Activated naive CD4-positive, alpha-beta T cell treated with anti-CD3 and anti-CD28 coated beads, Interleukin-2, amount 50 U/mL, for 72 hours (primary cell): ENCODE measurements at places on chromosomes 6 and 20.

GRCh38 chr20:57395111-57395966 lies 4.1 kb downstream of the RBM38 start:
- DNase-seq = no peak

GRCh38 chr6:13164291-13164690 lies 164.0 kb downstream of the TBC1D7 start:
- DNase-seq = no peak

DNA sequence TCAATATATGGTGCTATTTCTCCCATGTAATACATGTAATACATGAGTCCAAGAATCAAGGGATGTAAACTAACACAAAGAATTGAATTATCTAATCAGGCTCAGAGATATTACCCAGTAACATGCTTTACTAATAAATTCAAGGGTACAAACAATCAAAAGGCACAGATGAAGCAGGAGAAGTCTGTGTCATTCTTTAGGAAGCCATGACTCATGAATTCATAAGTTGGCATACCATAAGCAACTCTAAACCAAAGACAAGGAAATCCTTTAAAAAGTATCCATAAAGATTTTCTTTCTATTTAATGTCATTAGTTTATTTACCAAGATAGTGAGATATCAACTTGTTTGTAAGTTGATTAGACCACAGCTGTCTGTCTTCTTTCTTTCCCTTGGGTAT lies 446.0 kb upstream of the IMPG1 start:
- no peak for DNase-seq

DNA sequence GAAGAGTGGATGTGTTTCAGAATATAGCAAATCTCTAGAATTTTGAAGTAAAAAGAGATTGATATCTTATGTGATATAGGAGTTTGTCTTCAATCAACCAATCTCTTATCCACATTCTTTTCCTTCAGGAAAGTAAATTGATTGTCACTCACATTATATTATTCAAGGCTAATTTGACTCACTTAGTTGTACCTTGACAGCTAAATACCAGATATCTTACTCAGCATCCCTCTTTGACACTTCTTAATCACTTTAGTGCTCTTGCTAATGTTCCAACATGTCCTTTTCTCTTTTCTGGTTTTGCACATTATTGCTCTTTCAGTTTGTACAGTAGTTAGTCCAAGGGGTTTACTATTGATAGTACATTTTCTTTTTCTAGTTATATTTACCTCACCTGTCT lies 286.9 kb upstream of the PTCHD4 start:
- DNase-seq = no peak

GRCh38 chr6:18323935-18324705 lies 59.8 kb upstream of the DEK start:
- DNase-seq = peak; percentile 6

DNA sequence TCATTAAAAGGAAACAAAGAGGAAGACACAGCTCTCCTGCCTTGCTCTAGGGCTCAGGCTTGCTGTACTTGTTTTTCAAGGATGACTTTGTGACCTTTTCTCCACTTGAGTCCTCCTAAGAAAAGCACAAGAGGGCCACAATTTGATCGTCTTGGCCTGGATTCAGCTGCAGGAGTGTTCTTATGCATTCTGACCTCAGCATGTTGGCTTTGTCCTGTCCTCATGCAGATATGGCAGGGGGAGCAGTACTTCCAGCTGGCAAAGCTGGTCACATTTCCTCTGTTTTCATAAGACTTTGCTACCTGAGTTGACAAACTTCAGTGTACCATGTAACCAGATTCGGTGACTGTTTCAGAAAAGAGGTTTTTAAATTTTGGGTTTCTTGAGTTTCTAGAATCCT lies 30.8 kb downstream of the KDM1B start:
- no peak for DNase-seq

DNA sequence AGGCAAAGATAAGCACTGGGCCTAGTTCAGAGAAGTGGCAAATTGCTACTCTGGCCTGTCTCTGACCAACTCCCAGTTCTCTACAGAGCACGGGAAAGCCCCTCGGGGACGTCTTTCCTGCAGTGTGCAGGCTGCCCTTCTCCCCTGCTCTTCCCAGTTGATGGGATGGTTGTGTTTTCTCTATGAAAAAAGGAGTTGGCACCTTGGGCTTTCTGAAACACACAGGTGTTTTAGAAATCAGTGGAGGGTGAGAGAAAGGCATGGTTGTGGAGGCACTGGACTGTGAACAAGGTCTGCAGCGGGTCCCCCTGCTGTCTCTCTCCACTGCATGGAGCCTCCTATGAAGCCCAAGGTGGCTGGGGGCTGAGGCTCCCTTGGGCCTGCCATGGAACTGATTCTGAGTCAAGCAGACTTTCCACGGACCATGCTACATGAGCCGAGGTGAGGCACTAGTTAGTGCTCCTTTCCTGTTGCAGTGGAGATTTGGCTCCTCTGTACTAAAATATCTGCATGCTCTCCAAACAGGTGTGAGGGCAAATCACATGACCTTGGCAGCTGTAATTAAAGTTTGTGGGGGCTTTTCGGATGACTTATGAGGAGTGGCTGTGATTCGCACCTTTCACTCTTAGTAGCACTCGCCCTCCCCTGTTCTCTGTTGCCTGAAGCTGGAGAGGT lies 16.3 kb downstream of the GTSF1L start:
- no peak for DNase-seq

GRCh38 chr6:39850736-39851297 lies 58.6 kb downstream of the DAAM2 start:
- no peak for DNase-seq

- DNase-seq = no peak
These were observed 80.4 kb downstream of the ARID1B start for GRCh38 chr6:156857573-156857972.

GRCh38 chr6:139766796-139767195 lies 392.3 kb upstream of the CITED2 start:
- DNase-seq = no peak

DNA sequence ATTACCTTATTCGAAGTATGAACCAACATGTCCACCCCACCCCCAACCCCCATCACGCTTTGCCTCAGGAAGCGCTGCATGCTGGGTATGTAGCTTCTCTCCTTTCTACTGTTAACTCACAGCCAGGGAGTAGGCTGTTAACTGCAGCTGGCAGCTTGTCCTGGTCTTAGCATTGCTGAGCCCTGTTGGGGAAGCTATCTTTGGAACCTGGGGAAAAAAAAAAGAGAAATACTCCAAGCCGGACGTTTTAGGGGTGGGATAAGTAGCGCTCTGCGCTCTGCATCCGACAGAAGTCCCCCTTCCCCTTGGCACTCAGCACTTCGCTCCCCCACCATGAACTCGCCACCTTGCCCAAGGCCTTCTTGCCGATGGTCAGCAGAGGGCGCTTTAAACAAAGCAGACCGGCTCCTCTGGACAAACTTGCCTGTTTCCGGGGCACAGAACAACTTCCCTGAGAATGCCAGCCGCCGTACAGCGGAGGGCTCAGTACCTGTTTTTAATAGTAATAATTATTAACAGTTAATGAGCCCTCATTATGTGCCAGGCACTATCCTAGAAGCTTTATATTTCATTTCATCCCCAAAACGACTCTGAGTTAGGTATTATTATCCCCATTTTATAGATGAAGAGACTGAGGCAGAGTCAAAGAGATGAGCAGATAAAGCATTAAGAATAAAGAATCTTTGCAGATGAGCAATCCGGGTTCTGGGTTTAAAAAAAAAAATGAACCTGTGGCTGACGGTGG lies 35.2 kb upstream of the MDFI start:
- DNase-seq = peak; percentile 81

DNA sequence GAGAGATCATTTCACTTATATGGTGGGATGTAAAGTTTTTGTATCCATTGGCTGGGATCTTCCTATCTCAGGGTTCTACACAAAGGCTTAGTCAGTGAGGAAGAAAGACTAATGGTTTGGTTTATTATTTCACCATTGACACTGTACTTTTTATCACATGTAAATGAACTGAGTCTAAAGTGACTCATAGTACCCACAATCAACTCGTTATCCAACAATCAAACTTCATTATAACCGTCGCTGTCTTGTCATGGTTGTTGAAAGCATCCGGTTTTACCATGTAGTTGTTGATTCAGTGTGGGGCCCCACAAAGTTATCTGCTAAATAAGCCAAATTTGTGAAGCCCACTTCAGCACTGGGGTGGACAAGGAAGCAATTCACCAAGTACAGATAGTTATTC lies 55.8 kb upstream of the MTRF1L start:
- DNase-seq = no peak

- no peak for DNase-seq
These were observed 66.6 kb downstream of the PREX1 start for GRCh38 chr20:48761023-48761785.

GRCh38 chr6:166747644-166748595 lies 120.9 kb upstream of the RPS6KA2 start:
- no peak for DNase-seq

- DNase-seq = no peak
These were observed 152.3 kb upstream of the RPS6KA2 start for GRCh38 chr6:166779381-166779780.

DNA sequence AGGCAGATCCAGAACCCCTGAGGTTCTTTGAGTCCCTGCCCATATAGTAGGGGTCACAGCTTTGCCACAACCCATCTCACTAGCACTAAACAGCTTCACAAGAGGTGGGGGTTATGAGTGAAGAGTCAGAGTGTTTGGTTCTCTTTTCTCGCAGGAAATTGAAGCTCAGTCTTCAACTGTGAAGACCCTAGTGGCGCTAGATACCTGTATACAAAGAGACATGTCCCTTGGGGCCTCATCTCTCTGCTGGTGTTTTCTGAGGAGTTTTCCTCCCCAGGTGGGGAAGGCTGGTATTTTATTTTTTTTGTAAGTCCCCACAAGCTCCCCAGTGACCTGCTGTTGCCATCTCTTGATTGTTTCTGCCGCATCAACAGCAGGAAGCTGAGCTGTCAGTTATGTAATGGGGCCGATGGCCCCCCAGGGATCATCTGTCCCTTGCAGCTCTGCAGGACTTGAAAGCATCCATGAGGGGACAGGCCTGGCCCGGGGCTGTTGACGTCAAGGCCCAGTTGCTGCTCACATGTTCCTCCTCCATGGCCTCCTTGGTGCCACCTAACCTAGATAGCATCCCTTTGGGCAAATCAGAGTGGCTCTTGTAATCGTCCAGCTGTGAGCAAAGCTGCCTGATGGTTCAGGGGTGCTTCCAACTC lies 23.1 kb downstream of the STK35 start:
- DNase-seq = no peak

DNA sequence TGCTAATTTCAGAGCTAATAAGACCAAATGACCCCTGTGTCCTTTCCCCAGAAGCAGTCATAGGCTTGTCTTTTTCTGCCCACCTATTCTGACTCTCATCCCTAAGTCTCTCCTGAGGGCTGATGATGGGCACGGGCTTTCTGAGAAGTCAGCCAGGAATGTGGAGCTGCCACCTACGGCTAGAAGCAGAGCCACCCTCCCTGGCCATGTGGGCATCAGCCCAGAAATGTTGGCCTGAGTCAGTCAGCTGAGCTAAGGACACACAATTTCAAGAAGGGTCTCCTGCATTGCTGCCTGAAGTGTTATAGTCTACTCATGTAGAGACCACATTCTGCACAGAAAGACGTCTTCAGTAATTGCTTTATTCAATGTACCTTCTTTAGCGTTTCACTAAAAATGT lies 17.1 kb downstream of the MYLIP start:
- no peak for DNase-seq

- DNase-seq = no peak
These were observed 8.1 kb upstream of the TSPYL1 start for GRCh38 chr6:116287689-116288282.

- no peak for DNase-seq
These were observed 258.0 kb downstream of the HACE1 start for GRCh38 chr6:104601721-104602120.

DNA sequence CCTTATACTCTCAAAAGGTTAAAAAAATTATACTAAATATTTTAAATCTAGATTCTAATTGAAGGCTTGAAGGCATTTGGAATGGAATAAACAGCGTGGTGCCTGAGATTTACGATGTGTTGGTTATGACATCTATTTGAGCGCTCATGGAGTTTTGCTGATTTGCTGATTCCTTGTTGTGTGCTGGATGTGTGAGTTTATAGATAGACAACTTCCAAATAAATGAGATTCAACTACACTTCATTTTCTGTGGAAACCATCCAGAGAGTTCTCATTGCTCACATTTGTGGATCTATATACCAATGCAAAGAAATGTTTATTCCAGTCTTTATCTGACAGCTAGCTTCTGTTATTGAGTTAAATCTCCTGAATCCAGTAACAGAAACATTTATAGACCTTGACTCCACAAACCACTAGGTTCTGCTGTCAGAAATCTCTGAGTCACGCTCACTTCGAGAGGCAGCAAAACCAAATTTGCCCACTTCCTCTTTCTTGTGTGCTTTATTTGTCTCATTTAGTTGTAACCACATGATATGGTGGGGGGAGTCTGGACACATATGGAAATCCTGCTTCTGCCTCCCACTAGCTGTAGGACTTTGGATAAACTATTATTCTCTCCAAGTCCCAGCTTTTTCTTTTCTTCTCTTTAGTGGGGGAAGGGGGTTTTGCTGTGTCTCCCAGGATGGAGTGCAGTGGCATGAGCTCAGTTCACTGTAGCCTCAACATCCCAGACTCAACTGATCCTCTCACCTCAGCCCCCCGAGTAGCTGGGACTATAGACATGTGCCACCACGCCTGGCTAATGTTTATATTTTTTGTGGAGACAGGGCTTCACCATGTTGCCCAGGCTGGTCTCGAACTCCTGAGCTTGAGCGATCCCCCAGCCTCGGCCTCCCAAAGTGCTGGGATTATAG lies 54.5 kb downstream of the IPCEF1 start:
- DNase-seq = peak; percentile 20

- DNase-seq = no peak
These were observed 8.3 kb downstream of the LRRN4 start for GRCh38 chr20:6045566-6045965.
